ENCODE measurements at places on chromosomes 4 and X.

DNA sequence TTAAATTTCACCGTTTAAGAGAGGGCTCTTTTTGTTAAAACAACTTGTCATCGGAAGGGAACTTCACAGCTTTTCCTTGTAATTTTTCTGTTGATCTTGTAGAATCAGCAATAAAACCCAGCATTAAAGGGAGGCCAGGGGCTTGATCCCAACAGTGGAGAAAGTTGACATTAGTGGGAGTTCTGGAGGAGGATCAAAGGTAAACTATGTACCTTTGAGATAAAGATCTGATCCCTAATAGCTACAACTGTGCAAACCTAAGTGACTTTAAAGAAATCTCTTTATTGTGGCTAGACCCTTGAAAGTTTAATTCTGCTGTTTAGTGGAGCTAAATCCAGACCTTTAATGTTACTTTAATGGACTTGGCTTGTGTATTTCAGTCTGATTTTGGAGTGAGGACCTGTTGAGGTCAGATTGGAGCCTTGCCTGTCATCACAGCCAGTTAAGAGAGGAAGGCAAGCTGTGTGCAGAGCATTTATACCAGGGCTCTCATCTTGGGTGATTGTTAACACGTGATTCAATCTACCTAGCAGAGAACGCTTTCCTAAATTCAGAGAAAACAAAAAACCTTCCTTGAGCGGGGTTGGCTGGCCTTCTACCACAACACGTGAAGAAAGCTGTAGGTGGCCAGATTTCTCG is 1.7 kb downstream of the DOCK11 start:
- DNase-seq = peak; percentile 19

DNA sequence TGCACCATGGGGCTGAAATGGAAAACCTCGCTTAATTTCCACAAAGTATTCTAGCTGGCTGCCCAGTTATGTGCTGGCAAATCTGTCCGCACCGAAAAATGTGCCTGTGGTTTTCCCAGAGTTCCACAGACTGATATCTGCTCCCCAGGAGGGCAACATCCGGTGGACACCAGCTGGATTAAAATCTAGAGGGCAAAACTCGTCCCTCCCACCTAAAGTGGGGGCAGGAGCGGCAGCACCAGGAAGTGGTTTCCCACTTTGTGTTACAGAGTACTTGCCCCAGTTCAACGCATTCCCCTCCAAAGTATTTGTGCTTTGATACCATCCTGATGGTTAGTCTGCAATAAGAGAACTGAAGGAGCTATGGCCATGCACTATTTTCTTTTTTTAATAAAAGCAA is 187.6 kb downstream of the TSPAN5 start:
- no peak for DNase-seq

DNA sequence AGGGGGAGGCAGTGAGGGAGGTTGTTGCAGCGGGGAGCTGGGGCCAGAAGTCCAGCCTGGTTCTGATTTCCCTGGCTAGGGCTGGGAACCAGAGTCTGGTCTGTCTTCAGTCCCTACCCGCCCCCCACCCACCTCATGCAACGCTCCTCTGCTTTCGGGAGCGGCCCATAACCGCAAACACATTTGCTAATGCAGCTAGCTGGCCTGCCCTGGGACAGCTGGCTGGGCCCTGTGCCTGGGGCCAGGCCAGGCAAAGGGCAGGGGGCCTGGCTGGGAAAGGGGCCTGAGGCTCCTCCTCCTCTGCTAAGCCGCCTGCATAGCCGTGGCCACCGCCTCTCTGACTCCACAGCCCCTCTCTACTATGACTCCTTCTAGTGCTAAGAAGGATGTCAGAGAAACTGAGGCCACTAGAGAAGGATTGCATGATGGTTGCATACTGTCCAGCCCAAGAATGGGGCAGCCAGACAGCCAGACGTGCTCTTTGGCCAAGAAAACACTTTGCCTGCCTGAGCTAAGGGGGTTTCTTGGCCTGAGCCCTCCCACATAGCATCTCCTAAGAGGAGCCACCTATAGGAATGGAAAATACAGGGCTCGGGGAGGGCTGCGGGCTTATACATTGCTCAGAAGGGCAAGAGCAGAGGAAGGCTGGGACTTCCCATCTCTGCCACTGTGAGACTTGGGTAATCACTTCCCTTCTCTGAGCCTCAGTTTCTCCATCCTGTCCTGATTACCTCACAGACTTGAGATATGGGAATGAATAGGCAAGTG is 76.9 kb downstream of the PJA1 start:
- no peak for DNase-seq

DNA sequence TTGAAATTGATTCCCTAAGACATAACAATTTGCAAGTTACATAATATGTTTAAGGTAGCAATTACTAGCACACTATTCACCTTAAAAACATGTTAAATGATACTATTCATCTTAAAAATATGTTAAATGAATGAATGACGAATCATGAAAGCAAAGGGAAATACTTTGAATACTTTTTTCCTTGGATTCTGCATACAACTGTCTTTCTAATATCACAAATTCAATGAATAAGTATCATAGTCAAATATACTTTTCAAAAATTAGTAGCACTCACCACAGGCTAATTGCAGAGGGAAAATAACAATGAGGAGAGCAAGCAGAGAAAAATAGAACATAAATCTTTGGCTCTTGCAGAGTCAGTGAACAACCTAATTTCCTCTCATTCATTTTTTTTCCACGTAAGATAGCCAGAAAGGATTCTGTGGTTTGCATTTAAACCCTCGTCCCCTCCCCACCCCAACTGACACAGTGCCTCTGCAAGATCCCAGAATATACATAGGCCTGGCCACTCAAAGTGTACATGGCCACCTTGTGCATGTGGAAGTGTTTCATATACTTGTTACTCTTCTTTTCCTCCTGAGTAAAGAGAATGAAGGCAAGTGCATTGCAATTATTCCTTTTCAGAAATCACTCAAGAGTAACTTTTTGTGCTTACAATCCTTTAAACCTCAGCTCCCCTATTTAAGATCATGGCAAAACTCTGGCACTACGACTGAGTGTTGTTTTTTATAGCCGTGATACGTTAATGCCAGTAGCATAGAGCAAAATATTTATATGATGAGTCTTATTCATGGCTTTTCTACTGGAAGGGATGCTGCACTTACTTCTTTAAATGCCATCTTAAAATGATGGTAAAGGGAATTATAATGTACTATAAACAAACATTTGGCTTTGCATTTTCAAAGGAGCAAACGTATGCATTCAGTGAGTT is 236.4 kb downstream of the PDGFC start:
- DNase-seq = no peak

DNA sequence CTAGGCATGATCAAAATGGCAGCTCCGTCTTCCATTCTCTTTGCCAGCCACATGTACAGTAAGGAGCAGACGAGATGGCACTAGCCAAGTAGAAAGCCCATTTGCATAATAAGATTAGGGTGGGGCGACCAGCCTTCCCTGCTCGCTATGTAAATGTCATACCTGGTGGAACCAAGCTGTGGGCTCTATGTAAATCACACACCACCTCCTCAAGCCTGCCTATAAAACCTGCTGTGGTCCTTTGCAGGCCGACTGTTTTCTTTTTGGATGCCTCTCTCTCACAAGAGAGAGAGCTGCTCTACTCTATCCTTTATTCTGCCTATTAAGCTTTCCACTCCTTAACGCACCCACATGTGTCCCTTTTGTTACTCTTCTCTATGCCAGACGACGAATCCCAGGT is 1472.7 kb downstream of the ARAP2 start:
- no peak for DNase-seq

GRCh38 chr4:84050015-84050414 is 449.1 kb downstream of the NKX6-1 start:
- no peak for DNase-seq

DNA sequence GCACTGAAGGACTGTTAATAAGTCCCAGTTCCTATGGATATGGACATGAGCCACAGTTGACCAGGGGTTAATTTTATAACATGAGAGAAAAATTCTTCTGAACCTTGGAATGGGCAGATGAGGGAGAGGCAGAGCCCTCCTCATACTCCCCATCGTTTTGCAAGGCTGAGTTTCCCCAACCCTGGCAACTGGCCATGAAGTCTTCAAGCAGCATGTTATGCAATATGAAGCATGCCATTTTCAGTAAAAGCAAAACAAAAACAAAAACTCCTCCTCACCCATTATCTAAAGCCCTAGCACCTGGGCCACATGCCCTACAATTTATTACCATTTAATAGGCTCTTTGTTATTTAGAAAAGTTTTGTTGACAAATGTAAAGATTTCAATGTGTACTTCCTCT is 64.5 kb downstream of the GPC4 start:
- peak; percentile 41 for DNase-seq

- no peak for DNase-seq
These were observed 1308.6 kb downstream of the ARAP2 start for GRCh38 chr4:34935739-34936138.

- DNase-seq = no peak
These were observed 45.5 kb downstream of the NFKB1 start for GRCh38 chr4:102546635-102547034.

DNA sequence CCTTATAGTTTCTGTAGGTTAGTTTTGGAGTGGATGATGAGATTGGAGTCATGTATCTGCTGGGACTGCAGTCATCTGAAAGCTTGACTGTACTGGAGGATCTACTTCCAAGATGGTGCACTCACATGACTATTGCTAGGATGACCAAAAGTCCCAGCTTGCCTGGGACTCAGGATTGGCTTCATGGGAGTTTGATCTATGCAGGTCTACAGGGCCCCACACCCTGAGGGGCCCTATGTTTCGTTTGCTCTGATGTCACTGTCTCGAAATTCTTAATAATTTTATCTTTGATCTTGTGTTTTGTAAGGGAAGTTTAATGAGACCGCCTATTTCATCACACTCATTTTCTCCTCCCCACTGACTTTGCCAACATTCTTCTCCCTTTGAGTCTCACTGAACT is at the start of gene SMIM9:
Gene SMIM9 (minus strand): TSS at position 101 of the 400 bp plus-strand sequence. CDS start 3,806 bp downstream, outside the sequence.
- DNase-seq = no peak

DNA sequence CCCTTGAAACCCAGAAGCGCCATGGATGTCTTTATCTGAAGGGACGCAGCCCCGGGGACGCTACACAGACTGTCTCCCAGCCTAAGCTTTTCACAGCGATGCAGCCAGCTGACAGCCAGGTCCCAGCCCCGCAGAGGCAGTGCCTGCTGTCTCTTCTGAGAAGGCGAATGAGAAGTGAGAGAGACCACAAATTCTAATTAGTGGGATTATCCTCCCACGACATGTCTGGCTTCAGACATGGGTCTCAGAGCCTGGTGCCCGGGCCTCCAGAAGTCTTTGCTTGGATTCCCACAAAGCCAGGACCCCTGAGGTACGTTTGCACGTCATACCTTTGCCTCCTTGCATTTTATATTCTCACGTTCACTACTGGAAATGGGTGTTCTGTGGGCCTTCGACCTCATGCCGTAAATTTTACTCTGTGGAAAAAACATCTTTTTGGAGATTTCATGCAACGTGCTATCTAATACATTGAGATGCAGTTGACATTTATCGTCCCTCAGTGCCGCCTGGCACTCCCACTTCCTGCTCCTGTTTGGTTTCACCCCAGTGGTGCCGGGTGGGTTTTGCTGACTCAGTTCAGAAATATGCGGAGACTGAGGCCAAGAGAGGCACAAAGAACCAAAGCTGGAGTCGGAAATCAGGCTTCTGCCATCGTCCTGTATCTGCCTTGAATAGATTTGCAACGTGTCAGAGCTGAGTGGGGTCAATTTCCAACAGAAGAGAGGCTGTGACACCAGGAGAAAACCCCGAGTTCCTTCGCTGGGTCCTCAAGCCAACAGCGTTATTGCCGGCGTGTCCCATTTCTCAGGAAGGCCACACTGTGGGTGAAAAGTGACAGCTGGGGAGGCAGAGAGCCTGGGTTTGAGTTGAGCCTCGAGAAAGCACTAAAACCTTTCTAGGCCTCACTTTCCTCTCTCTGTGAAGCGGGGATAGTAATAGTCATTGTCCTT is 114.4 kb downstream of the STK32B start:
- no peak for DNase-seq

GRCh38 chrX:13778916-13779315 is 38.0 kb downstream of the GPM6B start:
- DNase-seq = no peak

DNA sequence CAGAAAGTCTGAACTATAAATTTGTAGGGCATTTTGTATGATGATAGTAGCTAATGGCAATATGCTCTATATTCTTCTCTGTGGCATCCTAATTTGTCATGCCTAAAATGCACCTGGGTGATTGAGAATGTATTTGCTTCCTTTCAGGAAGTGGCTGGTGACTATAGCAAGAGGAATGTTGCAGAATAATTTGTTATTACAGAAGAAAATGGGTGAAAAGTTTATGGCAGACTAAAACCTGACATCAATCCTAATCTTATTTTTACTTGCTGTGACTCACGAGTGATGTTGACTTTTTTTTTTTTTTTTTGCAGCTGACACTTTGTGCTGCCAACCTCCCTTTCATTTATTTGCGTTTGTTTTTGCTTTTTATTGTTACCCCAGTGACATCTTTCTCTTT is 141.1 kb downstream of the MSL3 start:
- DNase-seq = no peak

- DNase-seq = no peak
These were observed 27.2 kb downstream of the NOP14 start for GRCh38 chr4:2935762-2936743.

DNA sequence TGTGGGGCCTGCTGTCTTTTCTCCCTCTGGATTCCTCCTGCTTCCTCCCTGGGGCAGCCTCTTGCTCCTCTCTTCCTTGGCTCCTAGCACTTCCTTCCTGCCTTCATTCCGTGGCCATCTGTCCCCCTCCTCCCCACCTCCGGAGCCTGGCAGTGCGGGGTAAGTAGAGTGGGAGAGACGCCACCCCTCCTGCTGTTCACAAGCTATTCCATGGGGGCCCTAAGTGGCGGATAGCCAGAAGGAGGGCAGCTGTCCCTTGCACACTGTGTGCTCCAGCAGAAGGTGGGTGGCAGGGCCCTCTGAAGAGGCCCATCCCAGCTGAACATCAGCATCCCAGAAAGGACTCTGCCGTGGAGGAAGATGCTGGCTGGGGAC is 27.4 kb downstream of the CCNQ start:
- DNase-seq = no peak

- no peak for DNase-seq
These were observed 216.4 kb upstream of the GYPA start for GRCh38 chr4:144356941-144357381.

GRCh38 chr4:138092060-138092459 is 150.1 kb downstream of the SLC7A11 start:
- no peak for DNase-seq
